Motor neuron (in vitro differentiated cells): ENCODE measurements at places on chromosomes 2 and 18.
A peak's percentile ranks its signal among the peaks of the same experiment; 100 is the strongest.

DNA sequence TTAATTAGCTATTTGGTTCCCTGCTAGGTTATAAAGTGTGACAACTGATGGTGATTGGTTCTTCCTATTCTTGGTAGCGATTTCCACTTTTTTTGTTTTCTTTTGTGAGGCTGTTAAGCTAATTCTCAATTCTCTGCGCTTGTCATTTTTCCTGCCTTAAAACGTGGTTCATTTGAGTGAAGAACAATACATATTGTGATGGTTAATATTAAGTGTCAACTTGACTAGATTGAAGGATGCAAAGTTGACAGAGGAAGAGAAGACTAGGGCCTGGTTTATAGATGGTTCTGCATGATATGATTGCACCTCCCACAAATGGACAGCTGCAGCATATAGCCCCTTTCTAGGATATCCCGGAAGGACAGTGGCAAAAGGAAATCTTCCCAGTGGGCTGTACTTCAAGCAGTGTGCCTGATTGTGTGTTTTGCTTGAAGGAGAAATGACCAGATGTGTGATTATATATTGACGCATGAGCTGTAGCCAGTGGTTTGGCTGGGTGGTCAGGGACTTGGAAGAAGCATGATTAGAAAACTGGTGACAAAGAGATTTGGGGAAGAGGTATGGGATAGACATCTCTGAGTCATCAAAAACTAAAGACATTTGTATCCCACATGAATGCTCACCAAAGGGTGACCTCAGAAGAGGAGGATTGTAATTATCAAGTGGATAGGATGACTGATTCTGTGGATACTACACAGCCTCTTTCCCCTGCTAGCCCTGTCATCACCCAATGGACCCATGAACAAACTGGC, 39.4 kb upstream of the ZNF804A start:
- ATAC-seq = no peak

GRCh38 chr2:240759459-240759858, 60.6 kb downstream of the KIF1A start:
- no peak for ATAC-seq

GRCh38 chr18:69958422-69958821, 10.7 kb upstream of the CD226 start:
- no peak for ATAC-seq

DNA sequence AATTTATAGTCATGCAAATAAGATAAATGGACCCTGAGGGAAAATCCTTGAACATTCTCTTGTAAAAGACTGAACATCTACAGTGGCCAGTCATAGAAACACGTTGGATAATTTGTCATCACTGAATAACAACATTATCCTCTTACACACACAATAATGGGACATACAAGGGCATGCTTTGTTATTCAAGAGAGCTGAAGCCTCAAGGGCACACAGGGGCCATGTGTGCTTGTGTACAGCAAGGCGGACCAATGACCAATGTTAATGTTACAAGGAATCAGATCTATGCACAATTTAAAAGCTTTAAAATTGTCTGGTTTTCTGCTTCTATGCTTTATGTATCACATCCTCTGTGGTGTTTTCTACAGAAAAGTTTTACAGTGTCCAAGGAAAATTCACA, 23.7 kb downstream of the COL6A3 start:
- no peak for ATAC-seq

- ATAC-seq = no peak
Observed at GRCh38 chr2:207459990-207460757, 69.6 kb upstream of the CREB1 start.

GRCh38 chr2:188969236-188969635, 4.9 kb upstream of the COL3A1 start:
- peak; percentile 50 for ATAC-seq
